Femur (tissue), 1 donor: ENCODE measurements at places on chromosomes 3 and 15.
A peak's percentile ranks its signal among the peaks of the same experiment; 100 is the strongest.

GRCh38 chr3:67075295-67075694 lies 77.2 kb downstream of the KBTBD8 start:
- no peak for DNase-seq

DNA sequence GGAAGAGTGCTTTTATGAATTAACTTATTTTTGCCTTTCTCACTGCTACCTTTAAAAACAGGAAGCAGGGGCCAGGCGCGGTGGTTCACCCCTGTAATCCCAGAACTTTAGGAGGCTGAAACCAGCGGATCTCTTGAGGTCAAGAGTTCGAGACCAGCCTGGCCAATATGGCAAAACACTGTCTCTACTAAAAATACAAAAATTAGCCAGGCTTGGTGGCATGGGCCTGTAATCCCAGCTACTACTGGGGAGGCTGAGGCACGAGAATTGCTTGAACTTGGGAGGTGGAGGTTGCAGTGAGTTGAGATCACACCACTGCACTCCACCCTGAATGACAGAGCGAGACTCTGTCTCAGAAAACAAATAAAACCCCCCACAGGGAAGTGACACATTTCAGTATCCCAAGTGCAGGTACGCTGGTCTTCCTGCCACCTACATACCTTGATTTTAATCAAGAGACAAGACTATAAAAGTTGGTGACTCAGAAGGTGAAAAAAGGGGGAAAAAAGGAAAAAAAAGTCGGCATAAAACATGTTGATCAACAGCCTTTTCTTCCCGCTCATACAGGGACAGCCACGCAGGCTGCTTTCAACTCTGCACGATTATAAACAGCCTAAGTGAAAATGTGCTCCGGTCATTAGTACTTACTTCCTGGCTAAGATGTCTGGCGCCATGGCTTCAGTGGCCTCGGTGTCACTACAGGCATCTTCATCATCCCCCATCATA lies 18.8 kb downstream of the PPP1R2 start:
- no peak for DNase-seq

DNA sequence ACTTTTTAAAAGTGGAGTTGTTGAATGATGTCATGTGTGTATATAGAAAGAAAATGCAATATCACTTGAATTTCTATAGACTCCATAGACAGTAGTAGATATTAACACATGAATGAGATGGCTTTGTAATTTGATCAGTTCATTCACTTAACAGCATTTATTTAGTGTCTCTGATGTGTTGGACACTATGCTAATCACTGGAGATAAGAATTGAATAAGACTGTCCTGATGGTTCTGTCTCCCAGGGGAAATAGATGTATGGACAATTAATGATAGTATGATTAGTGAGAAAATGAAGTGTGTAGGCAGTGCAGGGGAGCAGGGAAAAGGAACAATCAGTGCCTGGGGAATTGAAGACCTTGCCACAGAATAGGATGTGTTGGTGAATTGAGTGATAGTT lies 72.9 kb downstream of the RIOX2 start:
- no peak for DNase-seq

GRCh38 chr3:155035553-155035952 lies 44.6 kb upstream of the MME start:
- DNase-seq, result no peak

DNA sequence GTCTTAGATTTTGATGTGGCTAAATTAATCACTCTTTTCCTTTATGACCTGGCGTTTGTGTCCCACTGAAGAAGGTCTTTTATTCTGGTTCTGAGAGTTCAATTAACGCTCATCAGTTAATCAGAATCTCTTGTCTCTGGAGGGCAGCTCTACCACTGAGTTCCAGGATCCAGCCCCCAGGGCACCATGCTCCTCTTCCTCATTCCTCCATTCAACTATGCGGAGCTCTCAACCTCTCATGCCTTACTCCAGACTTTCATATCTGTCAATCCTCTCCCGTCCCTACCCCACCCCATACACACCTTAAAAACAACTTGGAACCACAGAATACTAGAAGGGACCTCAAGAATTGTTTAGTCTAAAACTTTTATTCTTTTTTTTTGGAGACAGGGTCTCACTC lies 4.8 kb upstream of the ABHD5 start:
- no peak for DNase-seq

- no peak for DNase-seq
These were observed 17.8 kb downstream of the EDEM1 start for GRCh38 chr3:5205165-5205941.

- peak; percentile 41 for DNase-seq
These were observed 220.0 kb upstream of the CGNL1 start for GRCh38 chr15:57156210-57156884.

DNA sequence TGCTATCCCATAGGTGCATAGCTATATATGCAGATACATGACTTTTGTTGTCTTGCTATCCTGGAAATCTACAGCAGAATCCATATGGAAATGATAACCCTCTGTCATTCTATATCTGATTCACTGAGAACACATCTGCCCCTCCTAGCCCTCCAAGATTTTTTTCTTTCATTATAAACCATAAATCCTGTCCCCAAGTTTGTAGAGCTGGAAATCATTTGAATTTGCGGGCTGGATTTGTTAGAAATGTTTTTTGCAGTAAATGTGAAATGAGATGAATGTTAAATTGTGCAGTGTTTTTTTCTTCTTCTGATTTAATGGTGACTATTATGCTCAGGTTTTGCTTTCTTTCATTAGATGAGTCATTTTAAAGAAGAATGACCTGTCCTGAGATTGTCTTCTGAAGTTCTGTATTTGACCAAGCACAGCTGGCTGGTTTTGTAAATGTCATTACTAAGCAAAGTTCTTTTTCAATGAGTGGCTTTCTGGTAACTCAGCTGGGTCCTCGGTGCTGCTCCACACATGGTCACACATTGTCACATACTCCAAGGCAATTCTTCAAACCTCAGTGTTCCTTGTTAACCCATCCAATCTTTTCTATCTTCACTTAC lies 25.3 kb upstream of the ABHD17C start:
- no peak for DNase-seq

DNA sequence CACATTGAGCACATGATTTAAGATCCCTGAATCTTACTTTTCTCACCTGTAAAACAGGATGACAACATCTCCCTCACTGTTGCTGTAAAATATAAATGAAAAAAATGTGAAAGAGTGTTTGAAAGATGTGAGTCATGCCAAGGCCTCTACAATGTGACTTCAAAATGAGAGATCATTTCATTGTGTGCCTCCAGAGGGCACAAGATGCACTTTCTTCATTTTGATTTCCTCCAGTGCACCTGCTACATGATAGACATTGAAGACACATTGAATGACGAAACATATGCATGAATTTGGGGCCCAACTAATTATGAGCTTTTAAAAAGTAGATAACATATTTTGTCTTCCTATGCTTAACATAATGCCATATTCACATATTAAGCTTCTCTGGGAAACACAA lies 170.3 kb downstream of the MOBP start:
- DNase-seq, result no peak

- DNase-seq, result no peak
These were observed 106.6 kb downstream of the LSAMP start for GRCh38 chr3:116338713-116339112.

DNA sequence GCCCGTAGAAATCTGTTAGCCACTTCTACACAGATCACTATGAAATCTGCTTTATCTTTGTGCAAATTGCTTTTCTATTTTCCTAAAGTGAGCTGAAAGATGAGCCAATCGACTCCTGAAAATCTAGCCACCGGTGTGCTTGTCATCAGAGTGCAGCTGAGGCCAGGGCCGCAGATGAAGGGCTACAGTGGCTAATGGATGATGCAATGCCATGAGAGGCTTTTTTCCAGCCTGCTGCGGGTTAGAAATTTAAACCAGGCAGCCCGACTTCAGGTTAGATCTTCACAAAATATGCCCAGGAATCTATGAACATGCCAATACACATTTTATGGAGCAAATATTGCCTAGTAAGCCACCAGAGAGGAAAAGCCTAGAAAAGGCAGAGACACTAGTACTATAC lies 948.2 kb upstream of the CFAP20DC start:
- DNase-seq, result no peak

DNA sequence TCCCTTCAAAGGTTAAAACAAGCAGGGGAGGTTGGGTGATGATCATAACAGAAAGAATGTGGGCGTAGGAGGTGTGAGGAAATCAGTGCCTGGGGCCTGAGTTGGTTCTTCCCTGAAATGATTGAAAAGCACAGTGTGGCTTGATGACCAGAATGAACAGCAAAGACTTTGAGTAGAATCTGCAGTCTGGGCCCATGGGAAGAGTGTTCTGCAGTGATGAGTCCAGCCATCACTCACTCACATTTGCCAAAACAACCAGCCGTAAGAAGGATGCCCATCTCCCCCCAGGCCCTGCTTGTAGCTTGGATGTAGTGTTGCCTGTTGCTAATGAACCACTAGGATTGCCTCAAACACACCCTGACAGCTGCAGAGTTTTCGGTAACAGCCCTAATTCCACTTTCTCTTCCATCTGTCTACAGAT lies 67.9 kb downstream of the VGLL3 start:
- DNase-seq, result peak; percentile 42

- no peak for DNase-seq
These were observed 15.0 kb downstream of the GTF2A2 start for GRCh38 chr15:59642351-59642750.

GRCh38 chr3:44803298-44803697 lies 41.7 kb downstream of the KIF15 start:
- DNase-seq, result no peak

GRCh38 chr15:98888820-98889479 lies 118.6 kb downstream of the PGPEP1L start:
- DNase-seq, result no peak

DNA sequence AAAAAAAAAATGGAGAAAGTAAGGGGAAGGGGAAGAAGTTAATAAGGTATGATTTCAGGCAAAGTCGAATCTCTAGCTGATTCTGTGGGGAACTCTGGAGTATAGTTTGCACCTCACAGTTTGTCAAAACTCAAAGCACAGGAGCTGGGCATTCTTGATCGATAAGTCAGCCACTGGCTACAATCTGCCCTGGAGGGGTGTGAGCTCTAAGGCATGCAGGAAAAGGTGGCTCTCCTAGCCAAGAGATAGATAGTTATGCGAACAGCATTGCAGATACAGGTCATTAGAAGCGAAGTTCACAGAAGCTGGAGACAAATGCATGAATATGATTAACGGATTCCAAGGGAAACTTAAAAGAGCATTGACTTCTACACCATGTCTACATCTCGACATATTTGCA lies 952.6 kb downstream of the AGBL1 start:
- no peak for DNase-seq

GRCh38 chr15:40857601-40858341 lies 13.9 kb downstream of the SPINT1 start:
- DNase-seq, result peak; percentile 85

DNA sequence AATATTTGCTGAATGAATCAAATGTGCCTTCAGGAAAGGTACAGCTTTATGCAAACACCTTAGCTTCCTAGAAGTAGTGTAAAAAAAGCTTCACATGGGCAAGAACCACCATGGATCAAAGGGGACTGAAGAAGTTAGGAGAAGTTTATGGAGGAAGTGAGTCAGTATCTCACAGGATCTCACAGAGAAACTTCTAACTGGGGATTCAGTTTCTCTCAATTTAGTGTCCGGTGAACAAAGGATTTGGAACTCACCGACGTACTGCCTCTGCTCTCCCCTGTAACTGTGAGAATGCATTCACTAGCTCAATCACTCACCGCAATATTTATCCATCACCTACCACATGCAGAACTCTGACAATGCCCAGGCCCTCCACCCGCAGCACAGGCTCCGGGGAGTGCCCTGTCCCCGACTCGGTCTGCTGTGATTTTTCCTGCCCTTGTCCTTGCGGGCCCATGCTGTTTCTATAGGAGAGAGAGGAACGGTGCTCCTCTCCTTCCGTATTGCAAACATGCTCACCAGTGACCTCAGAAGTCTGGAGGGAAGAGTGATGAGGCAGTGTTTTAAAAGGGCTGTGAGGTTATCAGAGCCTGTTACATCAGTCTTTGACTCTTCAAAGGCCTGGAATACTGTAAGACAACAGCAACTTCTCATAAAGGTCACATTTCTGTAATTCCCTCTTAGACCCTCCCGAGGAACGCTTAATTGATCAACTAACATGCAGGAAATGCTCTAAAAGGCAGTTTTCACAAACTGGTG lies 222.5 kb upstream of the ICE2 start:
- DNase-seq, result no peak
